ENCODE measurements at places on chromosomes 1 and 21.
A peak's percentile ranks its signal among the peaks of the same experiment; 100 is the strongest.

DNA sequence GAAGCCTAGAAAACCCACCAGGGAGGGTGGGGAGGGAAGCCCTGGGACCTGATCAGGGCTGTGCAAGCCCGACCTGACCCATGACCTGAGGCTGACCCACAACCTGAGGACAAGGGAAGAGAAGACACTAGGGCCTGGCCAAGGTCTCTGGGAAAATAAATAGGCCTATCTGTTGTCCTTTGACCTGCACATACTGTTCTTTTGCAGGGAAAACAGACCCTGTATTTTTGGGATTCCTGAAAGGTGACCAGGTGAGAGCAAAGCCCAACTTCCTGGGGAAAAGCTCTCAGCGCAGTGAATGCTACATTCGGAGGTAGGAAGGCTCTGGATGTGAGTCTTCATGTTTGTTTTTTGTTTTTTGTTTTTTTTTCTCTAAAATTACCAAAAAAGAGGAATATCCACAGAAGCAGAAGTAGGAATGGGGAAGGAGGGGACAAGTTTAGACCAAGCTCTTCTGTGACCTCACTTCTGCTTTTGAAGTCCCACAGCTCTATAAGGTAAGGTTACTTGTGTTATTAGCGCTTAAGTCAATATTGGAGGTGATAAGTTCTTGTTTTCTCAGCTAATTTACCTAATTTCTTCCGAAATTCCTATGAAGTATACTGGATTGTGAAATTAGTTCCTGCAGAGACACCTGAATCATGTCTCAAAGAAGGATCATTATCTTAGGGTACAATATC is 26.2 kb upstream of the LYST start:
- no peak for DNase-seq

DNA sequence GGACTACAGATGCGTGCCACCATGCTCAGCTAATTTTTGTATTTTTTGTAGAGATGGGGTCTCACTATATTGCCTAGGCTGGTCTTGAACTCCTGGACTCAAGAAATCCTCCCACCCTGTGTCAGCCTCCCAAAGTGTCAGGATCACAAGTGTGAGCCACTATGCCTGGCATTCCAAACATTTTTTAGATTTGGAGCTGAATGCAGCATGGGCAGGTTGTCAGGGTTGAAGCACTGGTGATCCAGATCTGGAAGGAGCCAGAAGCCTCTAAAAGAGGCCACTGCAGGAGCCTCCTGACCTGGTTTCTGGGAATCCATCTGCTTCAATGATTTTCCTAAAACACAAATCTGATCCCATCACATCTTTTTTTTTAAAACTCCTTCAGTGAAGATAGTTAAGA is 1.8 kb upstream of the CTPS1 start:
- DNase-seq: no peak

- peak; percentile 51 for DNase-seq
These were observed 142.3 kb downstream of the PLXNA2 start for GRCh38 chr1:208101661-208102431.

DNA sequence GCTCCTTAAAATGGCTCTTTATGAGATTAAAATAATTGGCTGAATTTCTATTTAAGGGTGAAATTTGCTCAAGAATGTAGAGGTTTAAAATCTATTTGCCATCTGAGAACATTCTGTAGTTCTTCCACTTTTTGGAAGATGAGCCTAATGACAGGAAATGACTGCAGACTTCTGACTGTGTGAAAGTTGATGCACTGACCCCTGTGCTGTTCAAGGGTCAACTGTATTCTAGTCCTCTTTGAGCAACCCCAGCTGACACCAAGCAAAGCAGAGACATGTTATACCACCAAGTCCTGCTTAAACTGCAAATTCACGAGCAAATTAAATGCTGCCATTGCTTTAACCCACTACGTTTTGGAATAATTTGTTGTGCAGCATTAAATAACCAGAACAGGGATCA is 26.6 kb downstream of the DDAH1 start:
- DNase-seq: peak; percentile 78

DNA sequence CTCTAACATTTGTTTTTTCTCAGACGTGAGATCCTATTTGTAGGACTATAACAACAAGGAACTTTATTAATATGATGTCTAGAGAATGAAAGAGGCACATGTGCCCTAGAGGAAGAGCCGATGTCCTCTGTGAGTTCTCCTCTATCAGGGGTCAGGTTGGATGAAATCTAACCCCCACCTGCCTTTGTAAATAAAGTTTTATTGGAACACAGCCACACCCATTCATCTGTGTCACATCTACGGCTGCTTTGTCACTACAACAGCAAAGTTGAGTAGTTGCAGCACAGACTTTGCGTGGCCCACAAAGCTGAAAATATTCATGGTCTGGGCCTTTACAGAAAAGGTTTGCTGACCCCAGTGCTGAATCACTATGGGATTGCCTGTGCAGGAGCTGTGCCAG is 571 bp upstream of the CAPN9 start:
- no peak for DNase-seq

- no peak for DNase-seq
These were observed 85.3 kb downstream of the LRRC8D start for GRCh38 chr1:89906088-89906487.

Data from lung microvascular endothelial cell (primary cell).